ENCODE measurements at places on chromosomes 2 and 18.

DNA sequence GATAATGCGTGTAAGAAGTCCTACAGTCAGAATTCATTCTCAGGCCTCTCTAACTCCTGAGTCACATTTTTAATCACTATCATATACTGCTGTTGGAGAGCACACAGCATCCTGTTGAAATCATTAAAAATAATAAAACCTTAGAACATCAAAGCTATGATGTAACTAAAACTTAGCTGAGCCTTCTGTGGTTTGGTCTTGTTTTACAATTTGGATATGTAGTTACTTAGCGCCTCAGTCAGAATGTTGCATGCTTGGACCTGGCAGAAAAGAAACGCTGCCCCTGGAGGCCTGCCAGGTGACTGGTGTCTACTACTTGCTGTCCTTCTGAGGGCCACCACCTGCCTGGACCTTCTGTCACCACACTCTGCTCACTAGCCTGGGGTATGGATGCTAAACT is 261.1 kb upstream of the RASGRP3 start:
- DNase-seq = no peak

DNA sequence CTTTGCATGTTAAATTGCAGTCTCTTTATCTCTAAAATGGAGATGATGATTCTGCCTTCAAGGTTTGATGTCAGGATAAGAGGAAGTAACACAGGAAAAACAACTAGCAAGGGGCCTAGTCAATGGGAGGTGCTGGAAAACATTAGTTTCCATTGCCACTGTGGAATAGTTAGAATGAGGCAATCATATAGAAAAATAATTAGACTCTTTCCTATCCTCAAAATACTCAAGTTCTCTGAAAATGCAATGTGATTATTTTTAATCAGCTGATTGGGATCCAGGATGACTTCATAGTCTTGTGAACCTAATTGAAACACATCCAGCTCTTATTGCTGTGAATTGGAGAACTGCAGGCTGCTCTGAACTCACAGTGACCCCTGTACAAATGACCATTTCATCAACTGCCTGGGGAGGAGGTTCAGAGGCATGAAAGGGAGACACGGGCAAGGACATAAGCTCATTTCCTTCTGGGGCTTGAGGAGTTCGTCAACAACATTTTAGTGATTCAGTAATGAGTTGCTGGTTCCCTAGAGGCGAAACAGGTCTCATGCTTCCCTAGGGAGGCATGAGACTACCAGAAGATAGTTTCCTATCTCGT is 422.5 kb downstream of the LPIN1 start:
- no peak for DNase-seq

- DNase-seq = no peak
Measured at GRCh38 chr2:9263428-9263827, 56.8 kb downstream of the ASAP2 start.

GRCh38 chr2:68687018-68687417 is 43.6 kb downstream of the PROKR1 start:
- DNase-seq = no peak

- DNase-seq = no peak
Measured at GRCh38 chr2:171991027-171991426, 8.7 kb upstream of the METAP1D start.

DNA sequence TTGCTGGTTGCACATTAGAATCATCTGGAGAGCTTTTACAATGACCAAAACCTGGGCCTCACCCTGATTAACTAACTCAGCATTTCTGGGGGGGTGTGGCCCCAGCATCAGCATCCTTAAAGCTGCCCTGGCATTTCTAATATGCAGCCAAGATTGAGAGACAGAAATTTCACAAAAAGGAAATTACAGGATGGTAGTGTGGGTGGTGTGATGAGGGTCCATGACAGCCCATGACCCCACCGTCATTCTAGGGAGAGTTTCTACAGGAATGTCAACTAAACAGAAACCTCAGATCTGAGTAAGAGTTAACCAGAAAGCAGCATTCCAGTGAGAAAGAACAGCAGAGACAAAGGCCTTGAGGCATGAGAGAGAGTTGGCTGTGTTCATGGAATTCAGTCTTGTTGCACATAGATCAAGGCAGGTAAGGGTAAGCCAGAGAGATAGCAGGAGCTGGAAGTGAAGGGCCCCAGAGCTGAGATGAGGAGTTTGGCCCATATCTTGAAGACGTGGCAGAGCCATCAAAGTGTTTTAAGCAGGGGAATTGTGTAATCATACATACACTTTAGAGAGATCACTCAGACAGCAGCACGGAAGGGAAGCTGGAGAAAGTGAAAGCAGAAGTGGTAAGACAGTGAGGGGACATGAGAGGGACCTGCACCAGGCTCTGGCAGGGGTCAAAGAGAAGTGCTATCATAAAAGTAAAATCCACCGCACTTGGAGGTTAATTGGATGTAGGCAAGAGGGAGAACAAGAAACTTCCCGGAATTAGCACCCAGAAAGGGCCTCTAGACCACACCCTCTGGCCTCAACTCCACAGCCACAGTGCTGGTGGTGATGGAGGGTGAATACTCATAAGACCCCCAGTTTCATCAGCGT is 7.8 kb upstream of the TRABD2A start:
- peak; percentile 60 for DNase-seq

GRCh38 chr2:85988175-85988913 is 99.6 kb upstream of the ST3GAL5 start:
- DNase-seq = no peak

- DNase-seq = no peak
Measured at GRCh38 chr2:7752291-7752690, 835.1 kb downstream of the RNF144A start.

- DNase-seq = no peak
Measured at GRCh38 chr2:9201185-9201891, 5.3 kb upstream of the ASAP2 start.

GRCh38 chr2:19722531-19722971 is 179.2 kb downstream of the TTC32 start:
- DNase-seq = no peak

DNA sequence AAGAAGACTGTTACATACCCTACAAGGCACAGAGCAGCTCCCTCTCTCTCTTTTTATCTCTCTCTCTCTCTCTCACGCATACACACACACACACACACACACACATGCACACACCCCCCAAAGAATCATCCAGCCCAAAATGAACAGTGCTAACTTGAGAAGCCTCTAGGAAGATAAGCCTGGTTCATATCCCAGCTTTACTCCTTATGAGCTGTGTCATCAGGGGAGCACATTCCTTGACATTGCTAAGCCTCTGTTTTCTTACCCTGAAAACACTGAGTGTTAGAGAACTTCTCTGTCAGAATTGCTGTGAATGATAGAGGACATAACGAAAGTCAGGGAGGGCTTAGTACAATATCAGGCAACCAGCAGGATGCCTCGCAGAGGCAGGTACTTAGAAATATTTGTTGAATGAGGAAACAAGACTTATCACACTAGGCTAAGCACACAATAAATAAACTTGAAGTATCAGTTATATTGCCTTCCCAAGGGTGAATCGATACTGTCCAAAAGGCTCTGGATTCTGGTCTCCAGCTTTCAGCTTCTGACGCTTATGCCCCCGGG is 725.6 kb upstream of the ID2 start:
- DNase-seq = no peak

GRCh38 chr2:231795525-231796327 is 9.5 kb downstream of the COPS7B start:
- DNase-seq = no peak

DNA sequence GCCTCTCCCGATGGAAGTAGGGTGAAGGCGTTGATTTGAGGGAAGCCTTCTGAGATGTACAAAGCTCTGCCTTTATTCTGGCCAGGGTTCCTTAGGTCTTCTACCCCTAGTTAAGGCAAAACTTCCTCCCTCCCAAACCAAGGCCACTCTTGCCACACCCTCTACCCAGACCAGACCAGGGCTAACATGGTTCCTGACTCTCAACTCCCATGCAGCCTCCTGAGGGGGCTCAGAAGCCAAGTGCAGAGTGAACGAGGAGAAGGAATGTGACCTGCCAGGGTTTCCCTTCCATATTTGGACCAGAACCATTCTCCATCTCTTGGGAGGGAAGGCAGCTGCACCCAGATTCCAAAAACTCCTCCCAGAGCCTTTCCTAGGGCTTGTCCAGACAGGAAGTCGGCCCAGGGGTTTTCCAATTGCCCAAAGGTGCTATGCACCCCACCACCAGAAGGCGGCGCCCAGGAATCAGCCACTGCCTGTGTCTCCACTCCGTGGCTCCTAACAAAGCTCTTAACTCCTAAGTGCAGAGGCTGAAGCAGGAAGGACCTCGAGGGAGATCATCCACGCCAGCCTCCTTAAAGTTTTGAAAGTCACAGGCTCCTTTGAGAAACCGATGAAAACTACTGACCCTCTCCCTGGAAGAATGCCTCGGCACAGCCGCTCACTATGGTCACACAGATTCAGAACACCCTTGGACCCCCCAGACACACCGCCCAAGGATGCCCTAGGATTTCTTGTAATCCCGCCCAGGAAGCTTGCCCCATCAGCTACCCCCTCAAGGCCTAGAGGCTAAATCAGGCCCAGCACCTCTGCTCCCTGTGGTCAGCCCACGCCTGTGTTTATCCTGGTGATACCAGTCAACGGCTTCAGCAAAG is 157.8 kb downstream of the SMAD2 start:
- DNase-seq = peak; percentile 56

DNA sequence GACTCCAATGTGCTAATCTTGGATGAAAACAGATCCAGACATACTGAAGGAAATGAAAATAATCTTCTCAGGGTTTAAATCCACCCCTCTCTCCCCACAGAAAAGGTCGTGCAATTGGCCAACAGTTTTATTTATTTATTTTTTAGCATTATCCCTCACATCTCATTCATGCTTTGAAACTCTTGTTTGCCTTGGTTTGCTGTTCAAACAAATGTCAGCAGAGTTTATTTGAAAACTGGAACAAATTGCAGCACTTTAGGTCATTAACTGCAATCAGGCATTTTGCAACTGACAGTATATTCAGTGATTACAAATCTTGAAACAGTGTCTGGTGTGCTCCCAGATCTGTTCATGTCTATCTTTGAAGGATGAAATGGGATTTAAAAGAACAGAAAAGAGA is 220.6 kb downstream of the SLC4A10 start:
- no peak for DNase-seq

GRCh38 chr2:621303-622099 is 55.7 kb downstream of the TMEM18 start:
- DNase-seq = no peak

DNA sequence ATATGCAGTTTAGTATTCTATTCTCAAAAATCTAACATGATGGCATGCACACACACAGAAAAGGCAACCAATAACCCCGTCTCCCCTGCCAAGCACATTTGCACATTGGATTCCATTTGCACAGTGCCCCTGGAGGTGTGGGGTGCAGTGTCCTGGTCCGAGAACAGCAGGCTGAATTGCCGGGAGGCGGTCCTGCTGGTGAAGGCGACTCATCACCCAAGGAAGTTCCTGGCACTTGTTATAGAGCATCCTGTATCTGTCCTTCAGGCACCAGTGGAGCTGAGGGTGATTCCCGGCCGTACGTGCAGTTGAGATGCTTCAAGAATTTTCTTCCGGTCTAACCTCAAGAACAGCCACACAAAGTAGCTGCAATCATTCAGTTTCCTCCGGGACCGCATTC is 73.0 kb upstream of the RAB12 start:
- no peak for DNase-seq

- DNase-seq = no peak
Measured at GRCh38 chr2:131077966-131078365, 15.3 kb downstream of the FAM168B start.

GRCh38 chr18:27668158-27668557 is 483.1 kb upstream of the CHST9 start:
- no peak for DNase-seq

DNA sequence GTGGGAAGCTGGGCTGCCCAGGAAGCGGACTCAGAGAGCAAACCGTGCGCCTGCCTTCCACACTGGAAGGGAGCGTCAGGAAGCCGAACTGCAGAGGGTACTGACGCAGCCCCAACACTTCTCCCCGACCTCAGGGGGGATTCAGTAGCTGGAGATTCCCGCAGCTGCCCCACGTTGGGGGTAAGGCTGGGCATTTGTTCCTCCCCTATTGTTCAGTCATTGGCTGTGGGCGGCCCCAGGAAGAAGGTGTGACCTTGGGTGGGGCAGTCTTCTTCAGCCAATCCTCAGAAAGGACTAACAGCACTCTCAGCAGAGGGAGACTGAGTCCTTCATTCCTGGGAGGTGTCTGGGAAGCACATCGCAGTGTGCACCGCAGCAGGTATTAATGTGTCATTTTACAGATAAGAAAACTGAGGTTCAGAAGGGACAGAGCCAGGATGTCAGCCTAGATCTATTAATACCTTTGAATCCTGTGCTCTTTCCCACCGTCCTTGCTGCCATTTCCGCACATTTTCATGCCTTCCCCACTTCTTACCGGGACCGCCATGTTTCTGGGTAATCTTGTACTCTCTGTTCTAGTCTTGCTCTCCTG is 12.1 kb upstream of the C18orf32 start:
- DNase-seq = no peak

- DNase-seq = no peak
Measured at GRCh38 chr2:60000686-60001085, 552.8 kb downstream of the BCL11A start.

GRCh38 chr2:166464187-166464586 is 29.9 kb downstream of the SCN7A start:
- DNase-seq = no peak

DNA sequence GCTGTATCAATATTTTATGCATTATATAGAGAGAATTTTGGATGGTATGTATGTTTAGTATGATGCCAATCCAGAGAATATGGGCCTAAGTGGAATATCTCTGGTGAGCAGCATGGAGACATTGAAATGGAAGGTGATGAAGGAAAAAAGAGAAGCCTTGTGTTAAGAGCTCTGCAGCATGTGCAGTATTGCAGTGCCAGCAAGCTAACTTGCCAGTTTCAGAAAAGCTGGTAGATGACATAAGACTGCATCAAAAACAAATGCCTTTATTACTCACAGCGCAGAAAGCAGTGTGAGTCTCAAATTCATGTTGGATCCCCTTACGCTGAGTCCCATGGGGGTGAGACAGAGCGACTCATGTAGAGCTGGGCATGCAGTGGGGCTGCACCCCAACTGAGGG is 280.2 kb downstream of the CTNNA2 start:
- no peak for DNase-seq

DNA sequence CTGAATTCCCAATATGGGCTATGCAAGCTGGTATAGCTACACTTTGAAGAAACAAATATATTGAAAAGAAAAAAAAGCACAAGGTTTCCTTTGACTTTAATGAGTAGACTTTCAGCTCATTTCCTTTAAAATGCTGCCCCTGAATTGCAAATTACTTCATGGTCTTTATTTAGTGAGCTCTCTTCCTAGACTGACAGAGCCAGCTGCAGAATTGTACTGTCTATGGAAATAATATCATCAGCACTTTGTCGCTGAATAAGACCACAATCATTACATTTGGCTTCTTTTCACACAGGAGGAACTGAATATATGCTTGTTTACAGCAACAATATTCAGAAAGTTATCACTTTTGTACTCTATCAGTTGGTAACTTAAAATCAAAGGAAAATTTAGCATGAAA is 41.7 kb downstream of the ARL5A start:
- no peak for DNase-seq

DNA sequence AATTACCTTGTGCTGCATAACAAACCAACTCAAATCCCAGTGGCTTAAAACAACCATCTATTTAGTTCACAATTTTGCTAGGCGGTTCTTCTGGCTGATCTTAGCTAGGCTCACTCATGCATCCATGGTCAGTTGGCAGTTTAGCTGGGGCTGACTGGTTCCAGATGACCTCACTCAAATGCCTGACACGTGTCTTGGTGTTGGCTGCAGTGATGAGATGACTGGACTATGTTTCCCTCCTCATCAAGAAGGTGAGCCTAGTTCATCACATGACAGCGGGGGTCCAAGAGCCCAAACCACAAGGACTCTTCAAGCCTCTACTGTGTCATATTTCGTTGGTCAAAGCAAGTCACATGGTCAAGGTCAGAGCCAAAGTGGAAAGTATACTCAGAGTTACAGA is 42.7 kb upstream of the ACTR3 start:
- DNase-seq = no peak

All from stimulated activated CD4-positive, alpha-beta T cell treated with anti-CD3 and anti-CD28 coated beads, Interleukin-1b, Interleukin-23, amount 100 ng/mL, for 48 hours (primary cell).